ENCODE measurements at places on chromosomes 2 and 18.
A peak's percentile ranks its signal among the peaks of the same experiment; 100 is the strongest.

DNA sequence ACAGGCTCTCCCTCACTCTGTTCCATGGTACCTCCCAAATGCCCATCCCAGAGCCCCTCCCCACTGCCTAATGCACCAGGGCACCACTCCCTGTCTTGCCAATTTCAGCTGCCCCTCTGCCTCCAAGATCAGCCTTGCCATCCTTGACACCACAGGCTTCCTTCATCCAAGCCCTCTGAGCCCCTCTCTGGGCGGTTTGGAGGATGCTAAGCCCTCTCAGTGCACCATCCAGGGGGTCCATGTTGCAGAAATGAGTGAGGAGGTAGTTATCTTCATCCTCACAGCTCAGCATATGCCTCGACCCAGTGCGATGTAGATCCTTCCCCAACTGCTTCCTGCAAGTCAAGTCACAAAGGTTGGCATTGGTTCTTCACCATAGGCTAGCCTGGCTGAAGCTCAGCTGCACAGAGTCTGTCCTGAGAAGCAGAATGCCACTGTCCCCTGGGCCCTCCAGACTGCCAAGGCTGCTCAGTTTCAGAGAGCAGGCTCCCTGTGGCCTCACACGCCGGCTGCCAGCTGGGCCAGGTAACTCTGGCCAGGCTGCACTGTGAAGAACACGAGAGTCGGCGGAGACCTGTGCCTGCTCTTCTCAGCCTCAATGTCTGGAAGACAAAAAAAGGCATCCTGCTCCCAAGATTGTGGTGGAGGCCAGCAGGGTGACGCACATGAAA, 9.9 kb upstream of the MAP3K2 start:
- no peak for DNase-seq

DNA sequence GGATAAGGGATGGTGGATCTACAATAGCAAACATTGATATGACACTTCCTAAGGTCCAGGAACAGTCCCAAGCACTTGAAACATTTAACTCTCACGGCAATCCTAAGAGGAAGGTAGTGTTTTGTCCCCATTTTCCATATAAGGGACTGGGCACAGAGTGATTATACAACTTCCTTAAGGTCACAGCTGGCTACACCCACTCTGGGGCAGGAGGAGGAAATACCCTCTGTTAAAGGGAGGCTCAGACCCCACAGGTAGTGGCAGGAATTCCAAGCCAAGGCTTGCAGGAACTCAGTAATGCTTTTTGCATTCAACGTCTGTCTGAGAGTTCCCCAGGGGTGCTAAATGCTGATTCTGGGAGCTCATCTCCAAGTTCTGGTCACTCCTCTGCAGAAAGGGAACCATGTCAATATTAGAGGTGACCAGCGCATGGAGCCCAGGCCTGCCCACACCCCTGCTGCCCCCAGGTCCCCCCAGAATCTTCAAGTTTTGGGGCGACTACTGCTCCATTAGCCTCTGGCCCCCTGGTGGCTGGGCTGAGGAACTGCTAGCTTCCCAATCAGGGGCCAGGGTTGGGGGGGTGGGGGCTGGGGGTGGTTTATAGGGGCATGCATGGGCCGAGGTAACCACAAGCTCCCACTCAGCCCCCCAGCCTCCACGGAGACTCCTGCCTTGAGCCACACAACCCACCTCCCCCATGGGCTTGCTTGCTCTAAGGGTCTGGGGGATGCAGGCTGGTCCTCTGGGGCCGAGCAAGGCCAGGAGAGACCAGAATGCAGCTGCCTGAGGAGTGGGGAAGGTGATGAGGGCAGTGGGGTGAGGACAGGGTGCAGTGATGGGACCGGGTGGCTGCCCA, 11.1 kb downstream of the OBSL1 start:
- no peak for DNase-seq

- DNase-seq = no peak
Measured at GRCh38 chr2:105857076-105857740, 112.5 kb downstream of the NCK2 start.

DNA sequence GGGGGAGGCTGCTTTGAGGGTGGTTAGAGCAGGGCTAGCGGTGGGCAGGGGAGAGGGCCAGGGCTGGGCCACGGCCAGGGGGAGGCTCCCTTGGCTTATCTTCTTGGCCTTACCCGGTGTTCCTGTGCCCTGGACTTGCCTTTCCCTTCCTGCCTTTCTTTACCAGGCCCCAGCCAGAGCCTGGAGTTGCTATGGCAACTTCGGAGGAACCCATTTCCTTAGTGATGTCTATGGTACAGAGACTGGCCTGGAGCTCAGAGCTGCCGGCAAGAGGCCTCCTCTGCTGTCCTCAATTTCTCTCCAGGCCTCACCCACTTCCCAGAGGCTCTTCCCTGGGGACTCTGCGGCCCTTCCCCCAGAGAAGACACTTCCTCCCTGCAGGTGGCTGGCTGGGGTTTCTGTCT, 11.5 kb downstream of the SPEG start:
- DNase-seq = no peak

DNA sequence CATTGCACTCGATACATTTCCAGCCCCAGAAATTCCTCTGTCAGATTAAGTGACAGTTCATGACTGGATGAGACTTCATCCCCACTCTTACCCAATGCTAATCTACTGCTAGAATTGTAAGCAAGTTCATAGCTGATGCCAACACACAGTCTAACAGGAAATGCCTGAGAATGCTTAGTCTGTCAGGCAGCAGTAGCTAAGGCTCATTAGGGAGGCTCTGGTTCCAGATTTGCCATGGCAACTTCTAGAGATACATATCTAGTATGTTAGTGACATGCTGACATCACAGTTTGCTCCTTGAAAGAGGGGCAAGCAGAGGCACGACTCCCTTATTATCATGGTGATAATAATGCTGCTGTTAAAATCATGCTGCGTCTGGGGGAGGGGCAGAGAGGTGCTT, 198.4 kb downstream of the RBM43 start:
- peak; percentile 83 for DNase-seq

DNA sequence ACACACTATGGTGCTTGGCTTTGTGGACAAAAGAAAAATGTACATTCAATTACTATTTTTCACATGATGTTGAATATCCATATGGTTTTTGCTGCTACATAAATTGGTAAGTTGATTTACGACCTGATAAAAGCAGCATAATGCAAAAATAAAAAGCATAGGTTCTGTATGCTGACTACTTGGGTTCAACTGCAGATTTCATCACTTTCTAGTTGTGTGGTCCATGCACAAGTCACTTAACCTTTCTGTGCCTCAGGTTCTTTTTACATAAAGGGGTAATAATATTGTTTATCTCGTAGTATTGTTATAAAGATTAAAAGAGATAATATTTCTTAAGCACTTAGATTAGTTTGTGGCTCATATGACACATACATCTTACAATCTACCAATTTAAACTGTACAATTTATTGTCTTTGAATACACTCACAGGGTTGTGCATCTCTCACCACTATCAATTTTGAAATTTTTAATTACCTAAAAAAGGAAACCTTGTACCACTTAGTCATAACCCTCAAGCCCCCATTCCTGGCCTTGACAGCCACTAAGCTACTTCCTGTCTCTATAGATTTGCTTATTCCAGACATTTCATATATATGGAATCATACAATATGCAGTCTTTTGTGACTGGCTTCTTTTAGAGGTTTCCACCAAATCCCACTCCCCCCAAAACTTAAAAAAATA, 1443.9 kb downstream of the SUCLG1 start:
- no peak for DNase-seq

DNA sequence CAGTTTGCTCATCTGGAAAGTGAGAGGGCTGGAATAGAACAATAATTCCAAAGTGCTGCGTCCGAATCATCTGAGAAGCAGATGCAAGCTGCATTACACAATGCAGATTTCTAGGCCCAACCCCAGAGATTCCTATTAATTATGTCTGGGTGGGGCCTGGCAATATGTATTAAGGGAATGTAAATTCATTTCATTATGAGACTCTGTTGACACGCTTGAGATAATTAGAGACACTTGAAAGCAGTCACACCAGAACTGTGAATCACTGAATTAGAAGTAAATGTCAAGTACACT, 54.7 kb upstream of the HK2 start:
- DNase-seq = no peak

- DNase-seq = no peak
Measured at GRCh38 chr18:13183359-13183758, 35.2 kb upstream of the LDLRAD4 start.

- DNase-seq = no peak
Measured at GRCh38 chr2:37102588-37102987, 18.3 kb downstream of the GPATCH11 start.

DNA sequence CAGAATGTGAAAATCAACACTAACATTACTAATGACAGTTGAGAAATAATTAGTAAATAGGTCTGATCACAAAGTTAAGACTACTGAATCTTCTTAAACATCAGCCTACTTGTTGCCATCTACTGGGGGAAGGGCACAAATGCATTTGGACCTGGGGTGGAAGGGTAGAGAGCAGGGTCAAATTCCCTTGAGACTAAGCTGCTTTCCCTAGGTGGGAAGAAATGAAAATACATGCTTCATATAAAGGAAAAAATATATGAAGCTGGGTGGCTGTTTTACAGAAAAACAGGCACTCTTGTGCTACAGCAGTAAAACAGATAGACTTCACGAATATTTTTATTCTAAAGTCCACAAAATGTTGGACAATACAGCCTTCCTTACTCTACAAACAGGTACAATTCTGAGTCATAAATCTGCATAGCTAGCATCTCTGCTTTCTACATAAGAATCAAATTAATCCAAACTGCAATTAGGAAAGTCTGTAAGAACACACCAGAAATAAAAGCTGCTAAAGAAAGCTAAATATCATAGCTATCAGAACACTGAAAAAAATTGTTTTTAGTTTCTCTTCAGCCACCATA, 10.9 kb downstream of the TRIP12 start:
- no peak for DNase-seq

DNA sequence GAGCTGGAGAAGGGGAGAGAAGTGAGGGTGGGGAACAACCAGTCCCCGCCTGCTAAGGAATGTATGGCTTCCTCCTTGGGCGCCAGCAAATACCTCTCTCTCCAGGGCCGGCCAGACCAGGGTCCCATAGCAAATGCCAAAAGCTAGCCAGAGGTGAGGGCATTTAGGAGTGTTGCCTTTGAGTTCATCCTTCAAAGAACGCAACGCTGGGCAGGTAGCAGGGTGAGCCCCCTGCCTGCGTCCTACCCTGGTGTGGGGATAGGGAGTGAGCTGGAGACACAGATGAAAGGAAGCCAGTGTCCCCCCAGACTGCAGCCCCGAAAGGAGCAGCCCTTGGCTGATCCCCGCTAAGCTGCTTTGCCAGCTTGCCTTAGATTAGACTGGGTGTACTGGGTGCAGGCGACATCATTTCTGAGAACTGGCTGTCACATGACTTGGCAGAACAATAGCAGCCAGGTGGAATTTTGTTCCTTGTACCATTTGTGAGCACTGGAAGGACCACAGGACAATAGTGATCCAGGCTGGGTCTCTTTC, 40.4 kb downstream of the KLHL29 start:
- peak; percentile 65 for DNase-seq

DNA sequence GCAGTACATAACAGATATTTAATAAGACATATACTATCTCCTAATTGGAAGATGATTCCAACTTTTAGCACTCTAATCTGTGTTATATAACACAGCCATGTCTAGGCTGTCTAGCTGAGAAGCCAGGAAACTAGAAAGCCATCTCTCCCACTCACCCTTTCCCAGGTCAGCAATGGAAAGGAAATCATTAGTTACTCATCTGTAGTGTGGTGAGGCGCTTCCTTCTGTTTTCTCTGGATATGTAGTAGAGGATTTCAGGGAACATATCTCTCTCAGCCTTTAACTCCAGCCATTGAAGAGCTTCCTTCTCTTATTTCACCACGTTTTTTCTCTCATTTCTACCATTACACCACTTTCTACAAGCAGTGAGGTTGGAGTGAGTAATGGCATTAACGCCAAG, 19.4 kb downstream of the RBBP8 start:
- DNase-seq = no peak

- no peak for DNase-seq
Measured at GRCh38 chr2:109173311-109174171, 44.5 kb downstream of the SH3RF3 start.

GRCh38 chr2:84292545-84292944, 166.5 kb downstream of the SUCLG1 start:
- DNase-seq = no peak

DNA sequence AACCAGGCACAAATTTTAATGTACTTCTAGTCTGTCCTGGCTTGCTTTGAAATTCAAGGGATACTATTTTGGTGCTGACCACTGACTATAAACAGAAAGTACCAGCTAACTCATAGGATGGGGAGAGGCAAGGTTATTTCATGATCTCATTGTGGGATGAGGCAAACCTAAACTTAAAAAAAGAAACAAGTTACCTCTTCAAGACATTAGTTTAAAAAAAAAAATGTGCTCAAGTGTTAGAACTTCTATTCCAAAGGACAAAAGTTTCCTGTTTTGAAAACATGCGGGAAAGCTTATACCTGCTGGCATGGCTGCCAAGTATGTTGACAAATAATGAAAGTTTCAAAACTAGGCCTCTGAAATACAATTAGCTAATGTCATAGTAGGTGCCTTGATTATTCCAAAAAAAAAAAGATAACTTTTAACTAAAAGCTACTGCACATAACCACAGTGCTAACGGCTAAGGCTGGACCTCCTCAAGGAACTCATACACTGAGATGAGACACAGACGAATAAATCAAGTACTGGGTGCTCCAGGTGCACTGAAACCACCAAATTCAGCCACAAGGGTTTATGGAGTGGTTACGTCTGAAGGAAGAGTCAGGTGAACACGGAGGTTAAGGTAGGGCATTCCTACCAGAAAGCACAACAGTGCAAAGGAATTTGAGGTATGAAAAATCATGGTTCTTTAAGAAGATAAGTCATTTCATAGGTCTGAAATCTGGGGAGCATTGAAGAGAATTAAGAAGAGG, 38.1 kb downstream of the TMEM131 start:
- DNase-seq = no peak

DNA sequence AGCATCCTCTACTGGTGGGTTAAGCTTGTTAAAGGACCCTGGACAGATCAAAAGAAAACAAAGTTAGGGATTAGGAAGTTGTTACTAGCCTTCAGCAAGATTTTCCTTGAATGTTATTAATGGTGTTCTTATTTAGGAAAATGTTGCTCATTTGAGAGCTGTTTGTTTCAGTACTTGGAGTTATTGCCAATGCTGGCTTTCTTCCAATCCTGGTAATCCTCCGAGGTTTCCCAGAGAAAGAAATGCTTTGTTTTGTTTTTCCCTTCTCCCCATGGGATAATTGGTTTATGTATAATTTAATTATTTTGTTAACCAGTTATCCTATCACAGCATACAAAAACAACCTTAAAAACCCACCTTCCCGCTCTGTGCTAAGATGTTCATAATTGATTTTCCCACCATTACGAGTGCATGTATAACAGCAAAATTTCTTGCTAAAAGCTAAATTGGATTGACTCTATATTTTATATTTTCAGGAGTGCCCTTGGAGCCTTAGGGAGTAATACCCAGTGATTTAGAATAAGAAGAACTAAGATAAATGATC, 79.8 kb downstream of the MGAT5 start:
- DNase-seq = peak; percentile 81

DNA sequence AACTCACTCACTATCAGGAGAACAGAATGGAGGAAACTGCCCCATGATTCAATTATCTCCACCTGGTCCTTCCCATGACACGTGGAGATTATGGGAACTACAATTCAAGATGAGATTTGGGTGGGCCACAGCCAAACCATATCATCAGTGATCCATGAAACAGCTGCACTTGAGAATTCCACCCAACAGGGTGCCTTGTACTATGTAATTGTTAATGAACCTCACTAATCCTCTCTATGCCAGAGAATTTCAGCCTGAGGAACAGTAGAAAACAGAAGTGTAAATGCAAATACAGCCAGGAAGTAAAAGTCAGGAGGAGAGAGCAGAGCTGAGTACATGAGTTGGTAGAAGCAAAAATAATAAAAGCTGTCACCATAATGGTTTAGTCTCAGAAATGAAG, 261.4 kb downstream of the EPHA4 start:
- peak; percentile 6 for DNase-seq
